ENCODE measurements at places on chromosomes 2 and 18.
A peak's percentile ranks its signal among the peaks of the same experiment; 100 is the strongest.

- no peak for DNase-seq
Measured at GRCh38 chr2:191051825-191052778, 38.1 kb upstream of the STAT1 start.

DNA sequence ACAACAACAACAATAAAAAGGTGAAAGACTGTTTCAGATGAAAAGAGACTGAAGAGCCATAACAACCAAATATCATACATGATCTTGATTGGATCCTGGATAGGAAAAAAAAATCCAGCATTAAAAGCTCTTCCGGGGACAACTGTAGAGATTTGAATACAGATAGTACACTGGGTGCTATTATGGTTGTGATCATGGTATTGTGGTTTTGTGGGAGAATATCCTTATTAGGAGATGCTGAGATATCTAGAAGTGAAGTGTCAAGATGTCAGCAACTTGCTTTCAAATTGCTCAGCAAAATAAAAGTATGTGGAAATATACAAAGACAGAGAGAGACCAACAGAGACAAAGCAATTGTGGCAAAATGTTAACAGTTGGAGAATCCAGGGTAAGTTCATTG is 15.5 kb upstream of the SPATA3 start:
- no peak for DNase-seq

DNA sequence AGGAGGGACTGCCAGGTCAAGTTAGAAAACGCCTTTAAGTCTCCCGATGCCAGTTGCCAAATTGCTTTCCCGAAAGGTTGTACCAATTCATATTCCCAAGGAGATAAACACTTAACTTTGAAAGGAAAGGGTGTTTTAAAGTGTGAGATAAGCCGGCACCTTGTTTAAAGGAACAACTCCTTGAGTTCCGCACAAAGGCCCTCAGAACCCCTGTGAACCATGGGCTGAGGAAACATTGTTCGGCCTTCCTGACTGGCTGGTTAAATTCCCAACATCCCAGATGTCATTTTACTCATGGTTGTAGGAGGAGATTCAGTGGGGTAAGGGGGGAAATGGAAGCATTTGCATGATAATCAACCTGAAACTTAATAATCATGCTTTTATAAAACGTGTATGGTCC is 126.6 kb downstream of the BCL11A start:
- no peak for DNase-seq

GRCh38 chr2:105796131-105796638 is 51.5 kb downstream of the NCK2 start:
- DNase-seq: no peak

DNA sequence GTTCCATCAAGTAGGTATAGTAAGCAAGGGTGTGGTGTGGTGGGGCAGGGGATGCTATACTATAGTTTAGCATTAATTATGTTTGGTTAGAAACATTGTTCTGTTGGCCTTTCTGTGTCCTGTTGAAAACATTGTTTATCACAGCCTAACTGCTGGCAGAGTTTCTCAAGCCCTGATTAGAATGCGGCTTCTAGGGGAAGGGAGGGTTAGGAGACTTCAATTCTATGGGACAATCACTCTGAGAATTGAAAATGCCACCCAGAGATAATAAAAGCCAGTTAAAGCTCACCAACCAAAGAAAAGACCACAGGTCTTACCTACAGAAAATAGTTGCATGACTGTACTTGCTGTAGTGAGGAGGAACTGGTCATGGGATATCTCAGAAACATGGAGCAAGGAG is 19.9 kb upstream of the SMCHD1 start:
- DNase-seq: no peak

DNA sequence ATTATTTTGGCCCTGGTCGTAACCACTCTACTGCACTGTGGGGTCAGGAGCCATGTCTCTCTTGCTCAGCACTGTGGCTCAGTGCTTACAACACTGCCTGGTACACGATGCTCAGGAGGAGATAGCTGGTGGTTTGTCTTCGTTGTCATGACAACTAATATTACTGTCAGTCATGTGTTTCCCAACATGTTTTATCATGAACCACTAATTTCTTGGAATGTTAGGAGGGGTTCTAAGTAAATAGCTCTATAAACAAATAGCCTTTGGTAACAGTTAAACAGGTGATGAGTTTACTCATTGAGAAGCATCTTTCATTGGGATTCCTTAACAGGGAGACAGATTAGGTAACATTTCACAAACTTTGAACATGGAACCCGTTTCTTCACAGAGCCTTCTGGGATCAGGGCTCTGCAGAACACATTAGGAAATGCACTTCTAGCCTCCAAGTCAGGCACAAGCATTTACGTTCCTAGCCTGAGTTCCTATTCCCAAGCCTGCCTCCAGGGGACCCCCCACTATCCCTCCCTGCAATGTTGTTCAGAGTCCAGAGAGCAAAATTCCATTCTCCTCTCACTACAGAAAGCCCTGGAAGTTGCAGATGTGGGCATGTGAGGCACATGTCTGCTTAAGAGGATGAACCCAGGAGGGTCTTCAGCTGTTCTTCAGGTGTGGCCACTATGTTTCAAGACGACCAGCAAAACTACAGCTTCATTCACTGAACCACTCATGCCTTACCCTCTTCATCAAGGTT is 6.4 kb upstream of the RBM44 start:
- DNase-seq: peak; percentile 50

- DNase-seq: no peak
Measured at GRCh38 chr2:207126724-207127308, 38.9 kb downstream of the KLF7 start.

DNA sequence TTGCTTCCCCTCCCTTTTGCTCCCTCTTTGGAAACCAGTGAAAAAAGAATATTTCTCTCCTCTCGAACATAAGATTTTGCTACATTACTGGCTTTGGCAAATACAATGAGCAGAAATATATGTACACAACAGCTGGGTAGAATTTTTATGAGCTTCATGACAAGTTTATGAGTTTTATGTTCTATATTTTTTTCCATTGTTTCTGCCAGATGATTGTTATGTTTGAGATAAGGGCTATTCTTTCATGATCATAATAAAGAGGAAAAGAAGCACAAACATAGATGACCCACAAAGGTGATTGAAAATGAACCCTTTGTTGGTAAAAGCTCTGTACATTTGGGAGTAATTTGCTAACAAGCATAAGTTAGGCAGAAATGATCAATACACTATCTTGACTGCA is 14.8 kb upstream of the TFPI start:
- DNase-seq: no peak

DNA sequence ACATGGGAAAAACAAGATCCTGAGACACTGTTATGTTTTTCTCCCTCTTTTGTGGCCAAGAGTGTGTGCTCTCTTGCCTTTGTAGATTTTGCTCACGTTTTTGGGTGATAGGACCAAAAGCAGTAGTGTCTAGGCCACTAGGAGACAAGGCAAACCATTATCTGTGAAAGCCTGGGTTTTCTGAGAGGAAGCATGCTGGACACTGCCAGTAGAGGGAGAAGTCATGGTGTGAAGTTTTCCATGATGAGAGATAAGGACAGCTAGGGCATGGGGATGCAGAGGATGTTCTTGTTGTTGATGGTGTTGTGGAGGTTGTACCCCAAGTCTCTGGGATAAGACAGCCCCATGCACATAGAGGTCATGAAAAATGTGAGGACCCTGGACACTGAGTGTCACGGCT is 285.3 kb downstream of the SOX11 start:
- DNase-seq: no peak

- DNase-seq: no peak
Measured at GRCh38 chr2:113376253-113376912, 61.1 kb upstream of the ZNG1B start.

DNA sequence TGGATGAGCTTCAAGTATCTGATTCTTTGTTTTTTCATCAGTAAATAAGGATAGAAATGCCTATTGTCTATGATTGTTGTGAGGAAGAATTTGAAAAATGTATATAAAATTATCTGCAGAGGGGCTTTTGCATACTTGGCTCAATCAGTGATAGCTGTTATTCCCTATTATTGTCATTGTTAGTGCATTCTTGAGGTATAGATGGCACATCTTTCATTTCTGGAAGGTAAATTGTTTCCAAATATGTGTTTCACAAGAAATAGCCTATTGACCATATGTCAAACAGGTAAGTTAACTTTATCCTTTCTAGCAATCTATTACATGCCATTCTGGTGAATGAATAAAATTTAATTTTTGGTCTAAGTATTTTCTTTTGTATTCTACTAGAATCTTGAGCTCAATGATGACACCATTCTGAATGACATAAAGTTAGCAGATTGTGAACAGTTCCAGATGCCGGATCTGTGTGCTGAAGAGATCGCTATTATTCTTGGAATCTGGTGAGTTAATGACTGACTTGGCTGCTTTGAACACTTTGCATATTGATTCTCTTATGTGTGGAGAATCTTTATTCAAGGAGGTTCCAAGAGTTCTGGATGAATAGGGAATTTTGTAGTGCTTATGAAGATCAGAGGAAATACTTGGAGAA is 44.2 kb downstream of the TTC27 start:
- DNase-seq: no peak

- no peak for DNase-seq
Measured at GRCh38 chr2:58968885-58969284, 727.8 kb upstream of the FANCL start.

GRCh38 chr2:54665436-54665856 is 58.0 kb upstream of the EML6 start:
- DNase-seq: peak; percentile 73

DNA sequence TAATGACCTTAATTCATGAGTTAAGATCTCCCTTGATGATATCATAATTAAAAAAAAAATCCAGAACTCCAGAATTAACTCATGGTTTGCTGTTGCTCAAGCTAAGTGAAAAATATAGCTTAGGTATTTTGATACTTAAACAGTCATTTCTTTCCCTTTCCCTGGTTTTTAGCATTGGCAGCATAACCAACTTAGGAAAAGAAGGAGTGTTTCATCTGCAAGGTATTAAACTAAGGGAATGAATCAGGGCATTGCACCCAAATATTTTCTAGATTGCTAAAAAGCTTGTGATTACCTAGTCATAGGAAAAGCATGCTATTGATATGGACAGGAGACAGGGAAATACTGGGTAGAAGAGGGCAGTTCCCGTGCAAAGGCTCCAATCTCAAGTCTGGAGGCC is 207.2 kb downstream of the LRP1B start:
- no peak for DNase-seq

- DNase-seq: no peak
Measured at GRCh38 chr2:230162981-230163380, 56.8 kb downstream of the SP110 start.

- DNase-seq: no peak
Measured at GRCh38 chr18:6627645-6628044, 101.9 kb upstream of the ARHGAP28 start.

DNA sequence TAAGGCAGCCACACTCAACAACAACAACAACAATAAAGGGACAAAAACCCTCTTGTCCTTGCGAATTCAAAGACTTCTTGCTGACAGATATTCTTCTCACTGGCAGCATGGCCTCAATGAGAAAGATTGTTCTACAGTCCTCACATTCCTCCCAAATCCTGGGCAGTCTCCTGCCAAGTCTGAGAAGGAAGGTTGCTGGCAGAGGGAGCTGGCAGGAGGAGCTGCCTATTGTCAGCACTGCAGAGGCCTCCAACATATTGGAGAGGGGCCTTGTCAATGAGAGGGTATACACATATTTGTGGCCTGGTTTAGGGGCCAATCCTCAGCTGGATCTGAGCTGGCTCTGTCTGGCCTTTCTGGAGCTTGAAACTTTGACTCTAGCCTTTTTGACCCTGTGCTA is 63.5 kb downstream of the LAMA3 start:
- DNase-seq: no peak
